T-helper 1 cell (primary cell): ENCODE measurements at places on chromosomes 7 and 10.

DNA sequence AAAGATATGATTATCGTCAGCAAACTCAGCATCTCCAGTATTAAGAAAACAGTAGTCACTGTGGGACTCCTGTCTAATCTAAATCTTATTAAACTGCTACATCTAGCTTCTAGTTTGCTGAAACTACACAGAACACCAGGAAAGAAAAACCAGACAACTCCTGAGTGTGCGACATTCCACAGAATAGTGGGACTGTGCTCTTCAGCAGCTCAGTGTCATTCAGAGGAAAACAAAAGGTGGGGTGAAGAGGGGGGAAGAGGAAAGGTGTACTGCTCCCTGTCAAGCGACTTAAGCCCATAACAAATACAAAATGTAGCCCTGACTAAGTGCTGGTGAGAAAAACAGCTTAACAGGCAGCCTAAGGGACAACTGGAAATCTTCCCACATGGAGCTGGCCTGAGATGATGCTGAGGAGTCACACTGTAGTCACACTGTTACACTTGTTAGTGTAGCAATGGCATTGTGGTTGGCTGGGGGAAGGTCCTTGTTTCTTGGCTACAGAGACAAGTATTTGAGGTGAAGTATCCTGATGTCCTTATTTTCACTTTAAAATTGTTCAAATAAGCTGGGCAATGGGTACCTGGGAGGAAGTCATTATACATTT, 135.5 kb downstream of the USP6NL start:
- DNase-seq, result no peak

DNA sequence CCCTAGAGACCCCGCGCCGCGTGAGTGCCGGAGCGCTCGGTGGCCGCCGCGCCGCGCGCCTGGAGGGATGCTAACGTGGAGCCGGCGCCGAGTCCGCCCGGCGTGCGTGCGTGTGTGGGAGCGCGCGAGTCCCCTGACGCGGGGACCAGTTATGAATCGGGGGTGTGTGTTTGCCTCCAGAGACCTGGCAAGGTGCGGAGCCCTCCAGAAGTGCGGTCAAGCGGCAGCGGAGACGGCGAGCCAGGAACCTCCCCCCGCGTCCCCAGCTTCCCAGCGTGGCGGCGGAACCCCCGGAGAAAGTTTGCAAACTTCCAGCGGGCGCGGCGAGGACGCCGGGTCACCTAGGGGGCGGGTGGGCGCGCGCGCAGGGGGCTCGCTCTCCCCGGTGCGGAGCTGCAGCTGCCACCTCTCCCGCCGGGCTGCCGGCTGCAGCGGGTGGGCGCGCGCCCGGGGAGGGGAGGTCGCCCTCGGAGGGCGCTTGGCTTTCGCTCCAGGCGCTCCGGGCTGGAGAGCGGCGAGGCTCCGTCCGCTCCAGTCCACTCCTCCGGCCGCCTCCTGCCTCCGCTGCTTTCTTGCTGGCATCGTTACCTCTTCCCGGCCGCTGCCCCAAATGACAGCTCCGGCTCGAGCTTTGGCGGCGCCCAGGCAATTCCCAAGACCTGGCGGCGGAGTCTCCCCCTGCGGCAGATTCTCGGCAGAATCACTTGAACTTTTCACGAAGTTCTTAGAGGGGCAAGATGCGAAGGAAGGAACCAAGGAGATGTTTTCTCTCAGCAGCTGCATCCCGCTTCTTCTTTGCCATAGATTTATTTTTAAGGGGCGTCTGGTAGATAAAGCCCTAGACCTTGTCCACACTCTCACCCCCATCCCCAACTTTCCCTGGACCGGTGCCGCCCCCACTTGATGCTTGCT, 2.3 kb upstream of the CREB5 start:
- DNase-seq, result no peak

DNA sequence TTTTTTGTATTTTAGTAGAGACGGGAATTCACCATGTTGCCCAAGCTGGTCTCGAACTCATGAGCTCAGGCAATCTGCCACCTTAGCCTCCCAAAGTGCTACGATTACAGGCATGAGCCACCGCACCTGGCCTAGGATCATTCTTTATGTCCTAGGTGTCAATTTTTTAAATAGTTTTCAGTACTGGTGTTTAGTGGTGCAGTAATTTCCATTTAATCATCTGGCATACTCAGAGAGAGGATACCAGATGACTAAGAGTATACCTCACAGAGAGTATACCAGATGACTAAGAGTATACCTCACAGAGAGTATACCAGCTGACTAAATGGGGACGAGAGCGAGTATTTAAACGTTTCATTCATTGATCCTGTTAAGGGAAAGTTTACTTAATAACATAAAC, 37.3 kb upstream of the TMEM248 start:
- DNase-seq, result peak; percentile 21

DNA sequence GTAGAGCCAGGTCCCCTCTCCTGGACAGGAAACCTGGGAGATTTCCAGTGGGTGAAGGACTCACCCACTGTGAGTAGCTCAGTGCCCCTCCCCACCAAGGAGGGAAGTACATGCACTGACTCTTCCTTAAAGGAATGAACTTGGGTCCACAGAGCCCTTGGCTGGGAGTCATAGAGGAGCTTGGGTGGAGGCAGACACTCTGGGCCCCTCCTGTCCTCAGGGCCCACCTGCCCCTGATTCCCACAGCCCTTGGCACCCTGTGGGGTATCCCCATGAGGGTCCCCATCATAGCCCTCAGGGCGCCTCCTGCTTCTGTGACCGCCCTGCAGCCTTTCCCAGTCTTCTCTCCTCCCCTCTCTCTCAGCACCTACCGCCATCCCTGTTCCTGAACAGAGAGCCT, 3.7 kb downstream of the EN2 start:
- DNase-seq, result no peak

GRCh38 chr7:133783276-133783675, 343.9 kb upstream of the LRGUK start:
- no peak for DNase-seq

DNA sequence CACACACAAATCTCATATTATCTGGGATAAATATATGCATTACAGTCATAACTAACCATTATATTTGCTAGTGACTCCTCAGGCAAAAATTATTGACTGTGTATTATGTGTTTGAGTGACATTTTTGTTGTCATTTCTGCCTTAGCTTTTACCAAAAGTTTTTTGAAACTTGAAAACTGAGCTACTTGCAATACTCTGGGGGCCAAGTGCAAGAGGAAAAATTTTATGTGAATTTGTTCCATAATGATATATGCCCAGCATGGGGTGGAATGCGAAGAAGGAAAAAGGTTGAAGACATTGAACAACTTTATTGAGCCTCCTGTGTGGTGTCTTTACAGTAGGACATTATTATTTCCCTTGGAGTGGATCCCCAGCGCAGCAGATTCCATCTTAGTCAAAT, 176.8 kb upstream of the FERD3L start:
- DNase-seq, result no peak

DNA sequence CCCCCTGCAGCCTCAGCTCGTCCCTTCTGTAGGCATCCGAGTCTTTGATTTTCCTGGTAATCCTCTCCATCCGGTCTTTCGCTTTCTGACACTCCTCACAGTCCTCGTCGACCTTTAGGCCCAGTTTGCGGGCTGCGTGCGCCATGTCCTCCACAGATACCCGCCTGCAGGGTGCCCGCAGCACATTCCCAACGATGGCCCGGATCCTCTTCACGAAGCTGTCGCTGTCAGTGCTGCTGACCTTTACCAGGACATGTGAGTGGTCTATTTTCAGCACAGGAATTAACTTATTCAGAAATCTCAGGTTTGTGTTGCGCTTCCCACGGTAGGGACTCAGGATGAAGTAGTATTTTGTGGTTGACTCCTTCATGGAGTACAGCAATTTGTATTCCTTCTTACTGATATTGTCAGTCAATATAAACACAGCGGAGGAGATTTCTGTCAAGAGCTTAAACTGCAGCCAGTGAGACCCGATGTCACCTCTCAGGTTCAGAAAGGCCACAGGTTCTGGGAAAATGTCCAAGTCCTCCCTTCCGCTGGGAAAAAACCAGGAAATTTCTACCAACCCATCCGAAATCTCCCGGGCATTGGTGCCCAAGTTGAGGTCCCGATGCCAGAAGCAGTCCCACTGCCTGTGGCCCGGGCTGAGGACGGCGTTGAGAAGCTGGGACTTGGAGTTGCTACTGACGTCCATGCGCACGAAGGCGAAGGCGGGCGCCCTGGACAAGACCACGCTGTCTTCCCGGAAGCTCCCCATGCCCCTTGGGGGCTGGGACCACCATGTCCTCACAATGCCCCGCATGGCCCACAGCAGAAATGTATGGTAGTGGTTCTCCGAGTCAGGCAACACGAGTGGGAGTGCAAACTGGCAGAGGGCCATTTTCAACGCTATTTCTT, 8.9 kb upstream of the MRPS24 start:
- DNase-seq, result no peak

GRCh38 chr7:102006695-102007094, 189.3 kb downstream of the CUX1 start:
- no peak for DNase-seq

- no peak for DNase-seq
Measured at GRCh38 chr7:34850681-34851080, 186.6 kb downstream of the DPY19L1 start.

- DNase-seq, result no peak
Measured at GRCh38 chr7:154512121-154512833, 460.1 kb downstream of the DPP6 start.

GRCh38 chr7:157003756-157004520, 6.5 kb downstream of the MNX1 start:
- no peak for DNase-seq

- no peak for DNase-seq
Measured at GRCh38 chr7:17598846-17599245, 300.4 kb downstream of the AHR start.

GRCh38 chr10:43044448-43044921, 32.4 kb upstream of the RET start:
- no peak for DNase-seq

GRCh38 chr10:14491811-14492210, 161.1 kb upstream of the FRMD4A start:
- DNase-seq, result no peak

- DNase-seq, result no peak
Measured at GRCh38 chr7:110861163-110861562, 229.8 kb upstream of the LRRN3 start.

- no peak for DNase-seq
Measured at GRCh38 chr7:120915314-120916105, 35.1 kb upstream of the ING3 start.

DNA sequence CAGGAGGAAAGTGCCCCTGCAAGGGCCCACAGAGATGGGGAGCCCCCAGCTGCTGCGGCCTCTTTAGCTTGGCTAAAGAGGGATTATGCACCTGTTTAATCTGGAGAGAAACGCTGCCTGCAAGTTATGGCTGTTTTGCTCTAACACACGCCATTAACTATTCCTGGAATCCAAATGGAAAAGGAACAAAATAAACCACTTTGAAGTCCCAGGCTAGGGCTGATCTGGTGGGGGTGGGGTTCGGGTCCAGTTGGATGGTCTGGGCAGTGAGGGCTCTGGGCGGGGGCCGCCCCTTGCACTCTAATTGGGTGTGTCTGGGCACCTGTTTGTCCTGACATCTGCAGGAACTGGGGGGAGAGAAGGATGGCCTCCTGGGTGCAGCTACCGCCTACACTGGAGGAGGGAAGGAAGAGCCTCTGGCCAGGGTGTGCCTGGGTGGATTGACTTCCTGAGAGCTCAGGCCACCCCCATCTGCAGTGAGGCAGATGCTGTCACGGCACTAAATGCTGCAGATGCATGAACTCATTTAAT, 300.6 kb downstream of the ZEB1 start:
- no peak for DNase-seq

DNA sequence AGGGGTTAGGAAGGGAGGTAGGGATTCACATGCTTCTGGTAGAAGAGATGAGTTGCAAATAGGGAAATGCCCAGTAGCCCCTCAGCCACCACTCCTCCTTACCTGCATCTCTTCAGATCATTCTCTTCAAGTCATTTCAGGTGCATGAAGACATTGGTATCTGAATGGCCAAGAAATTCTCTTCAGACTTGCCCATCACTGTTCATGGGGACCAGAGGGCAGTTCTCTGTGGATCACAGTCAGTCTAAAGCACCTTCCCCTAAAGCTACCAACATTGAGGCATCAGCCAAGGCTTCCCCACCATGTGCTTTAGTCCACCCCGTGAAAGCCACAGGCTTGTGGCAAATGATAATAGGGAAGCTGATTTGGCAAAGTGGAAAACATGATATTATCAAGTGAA, 319.4 kb upstream of the ZNF32 start:
- DNase-seq, result no peak

GRCh38 chr10:19979628-19980027, 163.4 kb downstream of the PLXDC2 start:
- no peak for DNase-seq

- no peak for DNase-seq
Measured at GRCh38 chr10:79106256-79107050, 37.7 kb downstream of the ZMIZ1 start.

DNA sequence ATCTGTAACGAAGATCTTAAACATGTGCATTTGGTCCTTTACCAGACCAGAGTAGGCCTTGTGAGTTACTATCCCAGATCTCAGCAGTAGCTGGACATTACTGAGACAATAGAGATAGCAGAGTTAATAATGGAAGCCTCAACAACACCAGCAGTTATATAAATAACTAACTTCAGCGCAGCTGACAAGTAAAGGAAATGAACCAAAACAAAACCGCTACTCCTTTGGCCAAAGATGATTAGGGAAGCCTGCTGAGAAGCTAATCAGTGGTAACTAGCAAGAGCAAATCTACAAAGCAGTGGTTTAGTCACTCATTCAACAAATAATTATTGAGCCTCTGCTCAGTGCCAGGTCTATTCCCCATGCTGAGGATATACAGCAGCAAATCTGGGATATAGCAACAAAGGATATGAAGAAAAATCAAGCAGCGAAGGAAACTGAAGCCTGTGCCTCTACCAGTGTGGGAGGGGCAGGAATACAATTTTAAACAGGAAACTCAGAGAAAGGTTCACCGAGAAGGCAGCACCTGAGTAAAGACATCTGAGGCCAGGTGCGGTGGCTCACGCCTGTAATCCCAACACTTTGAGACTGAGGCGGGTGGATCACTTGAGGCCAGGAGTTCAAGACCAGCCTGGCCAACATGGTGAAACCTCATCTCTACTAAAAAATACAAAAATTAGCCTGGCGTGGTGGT, 103.6 kb downstream of the ELMO1 start:
- peak; percentile 8 for DNase-seq

DNA sequence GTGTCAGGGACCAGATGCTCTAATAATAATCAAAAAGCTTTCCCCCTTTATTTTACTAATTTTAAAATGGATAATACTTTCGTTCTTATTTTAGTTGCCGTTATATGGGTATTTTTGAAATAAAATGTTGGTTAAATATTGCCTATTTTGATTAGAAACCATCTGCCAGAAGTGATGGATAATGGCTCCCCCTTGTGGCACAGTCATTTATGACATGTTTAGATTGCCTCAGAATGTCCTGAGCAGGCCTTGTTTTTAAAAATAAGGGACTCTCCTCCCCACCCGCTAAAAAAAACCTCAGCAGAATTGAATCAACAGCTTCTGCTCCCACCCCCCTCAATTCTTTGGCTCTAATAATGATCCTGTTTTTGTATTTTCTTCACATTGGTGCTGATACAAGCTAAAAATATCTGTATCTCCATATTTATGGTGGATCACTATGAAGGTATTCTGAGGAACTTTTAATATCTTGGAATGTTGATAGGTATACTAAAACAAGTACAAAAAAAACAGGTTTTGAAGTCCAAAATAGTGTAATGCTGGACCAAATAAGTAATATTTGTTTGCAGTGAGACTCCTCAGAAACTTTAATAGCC, 38.8 kb downstream of the TMEM60 start:
- peak; percentile 59 for DNase-seq
